ENCODE measurements at places on chromosomes 16 and 17. TPM values are rescaled to one million over a fixed set of nuclear protein-coding genes. Genes with fewer than 3 reads are reported as not detected.

The KRTAP1-4 gene
- total RNA-seq: not detected

The LONP2 gene
- total RNA-seq: 47.0 TPM

The ABCC3 gene
- 221 TPM for total RNA-seq

The CCL7 gene
- not detected for total RNA-seq

The HLF gene
- not detected for total RNA-seq

- H3K27me3 ChIP-seq: no peaks in the 10 kb centered on the region
- no peaks in the 10 kb centered on the region for H3K4me1 ChIP-seq
- no peaks in the 10 kb centered on the region for H3K36me3 ChIP-seq
- no peak for DNase-seq
- no peak overlapping the region for H3K27ac ChIP-seq
- no peak overlapping the region for H3K4me3 ChIP-seq
Observed at GRCh38 chr17:7203391-7203790, 16.2 kb downstream of the DLG4 start.

GRCh38 chr16:81481207-81481821, 36.7 kb downstream of the CMIP start:
- DNase-seq: no peak
- no peak overlapping the region for H3K27ac ChIP-seq
- H3K4me1 ChIP-seq: peaks cover 11% of the 10 kb centered on the region

- no peak overlapping the region for H3K4me3 ChIP-seq
- H3K4me1 ChIP-seq: no peaks in the 10 kb centered on the region
- no peak overlapping the region for H3K27ac ChIP-seq
- no peaks in the 10 kb centered on the region for H3K27me3 ChIP-seq
- no peaks in the 10 kb centered on the region for H3K36me3 ChIP-seq
Observed at GRCh38 chr16:54360681-54361080, 74.1 kb upstream of the IRX3 start.

- no peak overlapping the region for H3K27ac ChIP-seq
- H3K36me3 ChIP-seq: no peaks in the 10 kb centered on the region
- no peaks in the 10 kb centered on the region for H3K27me3 ChIP-seq
Observed at GRCh38 chr16:31301708-31302400, 42.1 kb downstream of the ITGAM start.

GRCh38 chr17:61662186-61662585, 71.2 kb upstream of the NACA2 start:
- H3K36me3 ChIP-seq: no peaks in the 10 kb centered on the region
- H3K4me3 ChIP-seq: no peak overlapping the region
- H3K27me3 ChIP-seq: no peaks in the 10 kb centered on the region
- H3K4me1 ChIP-seq: no peaks in the 10 kb centered on the region
- no peak overlapping the region for H3K27ac ChIP-seq

GRCh38 chr17:732067-732901, at the start of gene TLCD3A:
TSS of gene TLCD3A (plus strand) at chr17:732596. CDS start at chr17:732648, 52 bp downstream.
- H3K4me3 ChIP-seq: peak within 1 kb of the TSS; percentile 96
- H3K27me3 ChIP-seq: no peaks in the 10 kb centered on the region
- peaks cover 8% of the 10 kb centered on the region for H3K36me3 ChIP-seq
- H3K27ac ChIP-seq: no peak within 1 kb of the TSS
- peaks cover 12% of the 10 kb centered on the region for H3K4me1 ChIP-seq
